ENCODE measurements at places on chromosomes 2 and 18.

- no peak for DNase-seq
Measured at GRCh38 chr2:49248506-49248905, 94.2 kb upstream of the FSHR start.

DNA sequence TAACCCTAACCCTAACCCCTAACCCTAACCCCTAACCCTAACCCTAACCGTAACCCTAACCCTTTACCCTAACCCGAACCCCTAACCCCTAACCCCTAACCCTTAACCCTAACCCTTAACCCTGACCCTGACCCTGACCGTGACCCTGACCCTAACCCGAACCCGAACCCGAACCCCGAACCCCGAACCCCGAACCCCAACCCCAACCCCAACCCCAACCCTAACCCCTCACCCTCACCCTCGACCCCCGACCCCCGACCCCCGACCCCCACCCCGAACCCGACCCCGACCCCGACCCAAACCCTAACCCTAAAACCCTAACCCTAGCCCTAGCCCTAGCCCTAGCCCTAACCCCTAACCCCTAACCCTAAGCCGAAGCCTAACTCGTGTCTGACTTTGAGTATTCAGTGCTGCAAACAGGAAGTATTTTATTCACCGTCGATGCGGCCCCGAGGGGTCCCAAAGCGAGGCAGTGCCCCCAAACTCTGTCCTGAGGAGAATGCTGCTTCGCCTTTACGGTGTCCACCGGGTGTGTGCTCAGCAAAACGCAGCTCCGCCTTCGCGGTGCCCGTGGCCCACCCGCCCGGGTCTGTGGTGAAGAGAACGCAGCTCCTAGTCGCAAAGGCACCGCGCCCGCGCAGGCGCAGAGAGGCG lies 36.0 kb downstream of the FAM110C start:
- DNase-seq: no peak

- DNase-seq: no peak
Measured at GRCh38 chr2:223759569-223760430, 77.6 kb downstream of the AP1S3 start.

GRCh38 chr18:3648641-3649040 lies 198.7 kb downstream of the TGIF1 start:
- DNase-seq: no peak

GRCh38 chr2:122535960-122536505 lies 780.6 kb downstream of the TSN start:
- no peak for DNase-seq

- no peak for DNase-seq
Measured at GRCh38 chr18:23897291-23897690, 117.3 kb upstream of the TTC39C start.
